ENCODE measurements at places on chromosomes 4 and X.
A peak's percentile ranks its signal among the peaks of the same experiment; 100 is the strongest.

DNA sequence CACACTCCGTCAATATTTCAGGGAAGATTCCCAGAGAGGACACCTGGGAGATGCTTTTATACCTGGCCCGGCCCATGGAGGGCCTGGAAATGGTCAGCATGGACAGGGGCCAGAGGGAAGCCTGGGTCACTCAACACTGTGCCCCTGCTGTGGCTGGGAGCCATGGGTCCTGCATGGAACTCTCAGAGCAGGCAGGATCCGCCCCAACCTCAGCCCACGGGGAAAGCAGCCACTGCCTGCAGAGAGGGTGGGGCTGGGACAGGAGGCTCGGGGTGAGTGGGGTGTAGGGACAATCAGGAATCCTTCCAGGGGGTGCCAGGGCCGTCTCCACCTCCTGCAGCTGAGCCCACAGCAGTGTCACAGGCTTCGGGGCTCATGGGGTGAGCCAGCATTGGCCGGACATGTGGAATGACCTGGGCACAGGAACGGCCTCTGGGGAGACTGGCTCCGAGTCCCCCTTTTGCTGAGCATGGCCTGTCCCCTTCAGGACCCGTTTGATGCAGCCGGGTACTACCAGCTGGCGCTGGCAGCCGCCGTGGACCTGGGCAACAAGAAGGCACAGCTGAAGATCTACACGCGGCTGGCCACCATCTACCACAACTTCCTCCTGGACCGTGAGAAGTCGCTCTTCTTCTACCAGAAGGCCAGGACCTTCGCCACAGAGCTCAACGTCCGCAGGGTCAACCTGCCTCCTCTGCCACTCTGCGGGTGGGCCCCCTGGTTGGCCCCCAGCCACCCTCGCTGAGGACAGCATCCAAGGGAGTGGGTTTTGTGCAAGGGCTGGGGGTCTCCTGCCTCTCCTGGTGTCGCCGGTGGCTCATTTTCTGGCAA is 29.1 kb upstream of the HTRA3 start:
- DNase-seq, result peak; percentile 65

DNA sequence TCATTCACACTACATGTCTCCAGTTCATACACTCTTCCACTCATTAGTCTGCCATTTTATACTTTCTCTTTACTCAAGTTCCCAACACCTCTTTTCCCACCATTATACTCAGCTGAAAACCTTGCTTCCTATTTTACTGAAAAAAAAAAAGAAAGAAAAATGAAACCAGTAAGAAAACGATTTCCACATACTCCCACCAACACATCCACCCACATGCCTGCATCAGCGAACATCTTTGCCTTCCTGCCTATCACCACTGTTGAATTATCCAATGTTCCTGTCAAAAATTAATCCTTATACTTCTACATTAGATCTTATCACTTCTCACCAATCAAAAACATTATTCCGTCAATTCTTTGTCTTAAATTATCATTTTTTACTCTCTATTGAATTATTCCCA is 188.1 kb upstream of the FAM241A start:
- DNase-seq, result no peak

- DNase-seq, result no peak
Measured at GRCh38 chr4:166506051-166506450, 633.0 kb downstream of the TLL1 start.

GRCh38 chrX:86946569-86946968 is 571.0 kb upstream of the KLHL4 start:
- DNase-seq, result no peak

- no peak for DNase-seq
Measured at GRCh38 chr4:41108481-41108880, 105.9 kb downstream of the APBB2 start.

DNA sequence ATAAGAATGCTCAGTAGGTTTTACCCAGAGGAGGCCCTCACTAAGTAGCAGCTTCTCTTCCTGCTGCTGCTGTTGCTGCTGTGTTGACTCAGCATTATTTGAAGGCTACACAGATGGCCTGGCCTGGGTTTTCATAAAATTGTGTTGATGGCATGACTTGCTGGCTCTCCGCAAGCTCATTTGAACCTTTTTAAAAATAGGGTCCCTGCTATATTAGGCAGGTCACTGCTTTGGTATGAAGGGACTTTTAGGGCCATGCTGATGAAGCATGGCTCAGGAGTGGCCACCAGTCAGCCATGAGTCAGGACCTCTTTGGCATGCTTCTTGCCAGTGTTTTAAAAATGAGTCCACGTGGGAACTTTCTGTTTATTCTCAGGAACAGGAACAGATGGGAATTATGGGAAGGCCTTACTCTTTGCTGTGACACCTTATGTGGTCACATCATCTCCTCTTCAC is 128.7 kb downstream of the MID1IP1 start:
- DNase-seq, result no peak
